ENCODE measurements at places on chromosomes 7 and 10.

- peak; percentile 46 for DNase-seq
Observed at GRCh38 chr10:34655286-34656170, 159.6 kb downstream of the PARD3 start.

DNA sequence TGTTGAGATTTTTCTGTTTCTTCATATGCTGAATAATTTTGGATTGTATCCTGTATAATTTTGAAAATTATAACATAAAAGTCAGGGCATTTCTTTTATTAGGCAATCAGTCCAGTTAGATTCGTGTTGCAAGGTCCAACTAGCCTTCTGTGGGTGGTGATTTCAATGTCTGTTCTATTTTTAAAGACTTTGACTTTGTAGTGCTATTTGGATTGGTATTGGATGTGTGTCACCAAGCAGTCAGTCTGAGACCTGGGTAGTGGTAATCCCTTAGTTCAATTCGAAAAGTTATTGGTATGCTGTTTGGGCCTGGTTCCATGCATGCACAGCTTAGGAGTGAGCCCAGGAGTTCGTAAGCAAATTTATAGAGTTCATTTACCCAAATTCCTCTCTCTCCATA is 82.2 kb downstream of the EPDR1 start:
- no peak for DNase-seq

DNA sequence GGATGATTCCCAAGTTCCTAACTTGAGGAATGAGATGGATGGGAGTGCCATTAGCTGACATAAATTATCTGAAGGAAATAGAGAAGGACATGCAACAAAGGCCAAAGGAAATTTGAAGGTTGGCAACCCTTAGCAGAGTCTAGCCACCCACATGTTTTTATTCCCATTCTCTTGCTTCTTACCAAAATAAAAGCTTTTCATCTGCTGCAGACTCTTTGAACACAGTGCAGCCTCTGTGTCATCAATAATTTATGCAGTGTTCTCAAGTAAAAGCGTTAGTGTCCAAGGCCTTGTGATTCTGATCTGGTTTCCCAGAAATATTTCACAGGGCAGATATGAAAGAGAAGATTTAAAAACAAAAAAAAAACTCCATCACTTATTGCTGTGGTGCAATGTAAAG is 98.5 kb downstream of the ST7 start:
- DNase-seq = no peak

GRCh38 chr7:149495785-149496641 is 1.6 kb downstream of the ZNF746 start:
- DNase-seq = peak; percentile 31

DNA sequence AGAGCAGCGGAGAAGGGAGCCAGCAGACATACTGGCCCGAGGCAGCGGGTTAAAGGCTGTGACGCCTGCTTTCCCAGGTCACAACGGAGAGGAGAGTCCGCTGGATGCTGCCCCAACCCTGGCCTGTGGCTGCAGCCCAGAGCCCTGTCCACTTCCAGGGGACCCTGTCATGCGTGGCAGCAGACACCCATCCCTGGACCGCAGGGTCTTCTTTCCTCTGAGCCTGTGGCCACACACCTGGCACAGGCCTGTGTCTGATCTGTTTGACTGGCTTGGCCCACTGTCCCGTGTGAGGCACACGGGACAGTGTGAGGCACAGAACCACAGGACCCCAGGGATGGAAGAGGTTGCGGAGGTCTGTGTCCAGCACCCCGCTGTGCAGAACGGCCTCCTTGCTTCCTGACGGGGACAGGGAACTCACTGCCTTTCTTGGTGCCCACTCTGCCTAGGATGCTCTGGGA is 42.4 kb downstream of the INSIG1 start:
- DNase-seq = no peak

DNA sequence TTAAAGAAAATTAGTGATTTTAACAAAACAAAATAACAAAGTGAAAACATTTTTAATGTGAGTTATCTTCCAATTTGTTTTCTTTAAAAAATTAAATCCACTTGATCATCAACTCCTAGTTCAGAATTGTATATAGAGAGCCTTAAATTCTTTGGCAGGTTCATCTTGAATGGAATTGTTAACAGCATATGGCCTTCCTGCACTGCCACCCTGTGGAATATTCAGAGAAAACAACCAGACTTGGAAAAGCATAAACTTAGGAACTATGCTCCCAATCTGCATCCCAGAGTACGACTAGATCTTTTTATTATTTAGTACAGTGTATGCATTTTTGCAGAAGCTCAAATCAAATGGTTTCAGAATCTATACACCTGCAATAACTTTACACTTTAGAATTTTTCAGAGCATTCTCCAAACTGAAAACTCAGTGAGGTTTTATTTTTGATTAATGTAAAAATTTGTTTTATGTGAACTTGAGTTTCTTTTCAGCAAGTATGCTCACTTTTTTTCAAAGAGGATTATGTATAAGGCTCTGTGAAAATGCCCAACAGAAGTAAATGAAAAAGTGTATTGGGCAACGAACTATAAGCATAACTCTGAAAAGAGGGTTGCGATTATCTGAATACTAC is 44.9 kb upstream of the ANK3 start:
- DNase-seq = no peak

DNA sequence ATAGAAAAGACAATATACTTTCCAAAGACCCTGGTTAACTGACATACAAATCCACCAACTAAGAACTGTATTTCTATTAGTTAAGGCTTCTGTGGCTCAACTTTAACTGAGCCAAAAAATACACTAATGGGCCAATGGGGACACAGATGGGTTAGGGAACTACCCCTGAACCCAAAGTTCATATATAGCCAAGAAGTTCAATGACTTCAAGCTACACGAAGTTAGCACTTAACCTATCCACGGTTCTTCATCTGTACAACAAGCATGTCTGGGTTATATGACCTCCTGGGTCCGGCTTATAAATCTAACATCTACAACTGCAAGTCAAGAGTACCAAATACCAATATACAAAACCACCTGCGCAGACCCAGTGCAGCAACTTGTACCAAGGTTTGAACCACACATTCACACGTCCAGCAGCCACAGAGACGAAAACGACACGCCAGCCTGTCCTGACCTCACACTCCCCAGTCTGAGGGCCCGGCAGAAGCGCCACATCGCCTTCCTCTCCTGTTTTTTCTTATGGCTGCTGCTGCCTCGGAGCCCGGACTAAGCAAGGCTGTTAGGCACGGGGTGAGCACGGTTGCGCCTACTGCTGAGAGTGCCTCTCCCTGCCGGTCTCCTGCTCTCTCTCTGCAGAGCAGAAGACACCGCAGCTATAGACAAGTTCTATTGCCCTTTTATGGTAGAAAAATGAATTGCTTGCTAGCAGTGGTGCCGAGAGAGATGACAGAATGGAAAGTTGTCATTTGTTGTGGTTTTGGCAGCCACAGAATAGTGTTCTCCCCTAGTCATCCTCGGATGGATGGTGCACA is 86.3 kb downstream of the RNF216 start:
- no peak for DNase-seq

GRCh38 chr7:84022684-84023308 is 171.8 kb downstream of the SEMA3A start:
- peak; percentile 77 for DNase-seq

DNA sequence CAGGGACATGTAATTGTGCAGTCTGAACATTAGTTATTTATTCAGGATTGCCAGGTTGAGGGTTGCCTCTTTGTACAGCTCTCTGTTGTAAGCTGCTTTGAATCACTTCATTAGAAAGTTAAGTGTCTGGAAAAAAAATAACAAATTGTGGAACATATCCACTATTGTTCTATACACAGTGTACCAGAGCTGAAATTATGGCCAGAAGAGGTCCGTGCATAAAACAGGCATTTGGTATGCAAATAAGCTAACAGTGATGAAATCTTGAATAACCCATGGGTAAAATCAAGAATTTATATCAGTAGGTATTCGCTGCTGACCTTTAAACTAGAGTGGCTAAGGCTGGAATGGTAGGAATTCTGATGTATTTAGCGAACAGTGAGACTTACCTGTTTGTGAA is 152.1 kb downstream of the LHFPL3 start:
- DNase-seq = no peak

- DNase-seq = peak; percentile 25
Observed at GRCh38 chr7:143882020-143882603, 19.9 kb downstream of the TCAF1 start.

DNA sequence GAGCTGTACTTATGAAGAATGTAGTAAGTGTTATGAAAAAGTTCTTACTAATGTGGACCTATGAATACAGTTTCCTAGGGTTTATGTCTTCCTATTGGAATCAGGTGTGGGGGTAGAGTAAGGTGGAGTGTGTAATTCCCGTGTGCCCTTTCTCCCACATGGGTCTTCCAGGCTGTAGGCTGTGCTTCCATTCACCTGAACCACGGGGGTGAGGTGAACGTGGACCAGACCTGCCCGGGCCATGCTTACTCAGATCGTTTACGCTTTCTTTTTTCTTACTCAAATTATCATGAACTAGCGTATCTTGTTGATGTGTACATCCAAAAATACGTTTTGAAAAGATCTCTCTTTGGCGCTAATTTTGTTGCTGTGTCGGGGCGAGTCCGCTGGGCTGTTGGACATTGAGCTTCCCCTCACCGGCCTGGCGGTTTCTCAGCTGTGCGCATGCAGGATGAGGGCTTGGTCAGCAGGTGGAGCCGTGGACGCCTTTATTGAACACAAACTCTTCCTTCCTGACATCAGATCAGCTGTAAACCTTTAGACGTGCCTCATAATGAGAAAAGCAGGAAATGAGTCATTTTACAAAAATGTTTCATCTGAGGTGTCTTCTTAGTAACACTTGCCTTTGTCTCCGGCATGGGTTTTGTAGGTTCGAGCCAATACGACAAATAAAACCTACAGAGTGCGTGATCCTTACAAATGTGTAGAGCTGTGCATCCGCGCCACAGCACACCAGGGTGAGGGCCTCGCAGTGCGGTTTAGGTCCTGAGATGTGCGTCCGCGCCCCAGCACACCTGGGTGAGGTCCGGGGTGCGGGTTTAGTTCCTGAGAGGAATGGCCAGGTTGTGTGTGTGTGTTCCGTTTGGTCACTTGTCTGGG is 53.8 kb downstream of the WDR37 start:
- DNase-seq = peak; percentile 59

DNA sequence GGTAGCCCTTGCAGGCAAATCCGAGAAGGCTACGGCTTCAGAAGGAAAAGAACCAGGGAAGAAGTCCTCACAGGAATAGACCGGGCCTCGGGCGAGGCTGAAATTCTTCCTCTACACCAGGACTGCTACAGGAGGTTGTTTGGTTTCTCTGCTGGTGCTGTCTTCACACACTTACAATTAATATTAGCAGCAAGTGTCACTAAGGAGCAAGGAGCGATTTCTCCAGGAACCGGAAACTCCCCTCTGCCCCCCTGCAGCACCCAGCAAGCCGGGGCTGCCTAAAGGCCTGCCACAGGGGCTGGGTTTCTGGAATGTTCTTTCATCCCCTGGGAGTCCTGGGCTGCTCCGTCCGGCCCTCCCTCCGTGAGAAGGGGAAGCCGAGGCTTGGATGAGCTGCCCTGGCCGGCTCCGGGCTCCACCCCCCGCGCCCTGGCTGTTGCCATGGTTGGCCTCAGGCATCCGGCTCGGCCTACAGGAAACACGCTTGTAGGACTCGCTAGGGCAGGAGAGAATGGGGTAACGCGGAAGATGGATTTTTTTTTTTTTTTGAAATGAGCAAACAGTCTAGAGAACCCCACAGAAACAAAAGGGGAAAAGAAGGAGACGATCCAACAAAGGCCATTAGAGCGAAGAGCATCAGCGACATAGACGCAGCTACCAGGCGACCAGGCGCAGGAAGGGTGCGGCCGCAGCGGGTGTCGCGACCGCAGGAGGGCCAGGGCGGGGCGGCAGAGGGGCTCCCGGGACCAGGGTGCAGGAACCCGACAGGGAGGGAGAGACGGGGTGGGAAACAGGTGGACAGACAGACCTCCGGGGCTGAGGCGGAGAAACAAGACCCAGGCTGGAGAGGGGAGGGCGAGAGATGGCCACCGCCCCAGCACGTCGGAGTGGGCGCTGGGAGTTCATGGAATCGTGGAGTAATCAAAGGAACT is 33.0 kb downstream of the EN2 start:
- no peak for DNase-seq

GRCh38 chr10:36383349-36383748 is 741.3 kb upstream of the FZD8 start:
- no peak for DNase-seq

DNA sequence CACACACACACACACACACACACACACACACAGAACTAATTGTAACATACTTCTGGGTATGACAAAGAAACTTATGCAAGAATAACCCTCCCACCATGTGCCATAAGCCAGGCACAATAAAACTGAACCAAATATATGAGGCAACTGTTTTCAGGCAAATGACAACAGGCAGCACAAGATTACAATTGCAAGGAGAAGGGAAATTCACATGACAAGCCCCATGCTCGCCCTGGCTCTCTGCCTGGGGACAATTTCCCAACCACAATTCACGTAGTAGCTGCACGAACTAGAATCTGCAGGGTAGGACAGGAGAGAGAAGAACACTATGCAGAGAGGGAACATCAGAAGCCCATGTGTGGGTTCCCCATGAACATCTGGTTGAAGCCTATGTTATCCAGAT is 143.3 kb downstream of the CALN1 start:
- DNase-seq = no peak

DNA sequence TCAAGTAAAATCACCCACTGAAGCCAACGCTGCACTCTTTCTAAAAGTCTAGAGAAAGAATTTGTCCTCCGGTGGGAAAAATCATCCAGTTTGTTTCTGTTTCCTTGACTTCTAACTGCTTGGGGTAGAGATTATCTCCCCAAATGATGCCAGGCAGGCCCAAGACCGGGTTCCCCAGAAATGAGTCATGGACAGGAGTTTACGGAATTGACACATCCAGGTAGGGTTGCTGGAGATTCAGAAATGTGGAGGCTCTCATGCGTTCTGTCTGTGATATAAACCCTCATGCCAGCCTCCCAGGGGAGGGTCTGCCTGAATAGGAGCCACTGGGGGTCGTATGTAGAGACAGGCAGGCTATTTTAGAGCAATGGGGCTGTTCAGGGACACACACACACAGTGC is 230.9 kb downstream of the TCERG1L start:
- no peak for DNase-seq

DNA sequence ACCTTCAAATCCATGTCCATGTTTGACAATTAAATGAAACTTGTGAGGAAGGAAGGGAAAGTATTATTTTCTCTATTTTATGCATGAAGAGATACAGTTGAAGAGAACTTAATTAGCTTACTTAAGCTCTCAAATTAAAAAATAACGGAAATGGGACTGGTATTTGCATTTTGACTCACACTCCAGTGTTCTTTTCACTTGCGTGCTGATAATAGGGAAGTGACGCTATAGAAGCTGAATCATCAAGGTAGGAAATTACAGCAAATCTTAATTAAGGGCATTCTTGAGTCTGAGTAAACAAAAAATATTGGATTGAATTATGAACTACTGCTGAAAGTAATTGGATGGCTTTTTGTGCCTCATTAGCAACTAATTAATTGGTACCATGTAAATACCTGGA is 44.0 kb upstream of the NPVF start:
- no peak for DNase-seq

- no peak for DNase-seq
Observed at GRCh38 chr7:30390736-30391636, 87.6 kb downstream of the NOD1 start.

GRCh38 chr10:53489335-53490182 is 717.0 kb upstream of the MBL2 start:
- no peak for DNase-seq
